SW 1271 (cell line): ENCODE measurements at places on chromosomes 7 and 10.

GRCh38 chr10:120926611-120927010 lies 75.4 kb downstream of the WDR11 start:
- DNase-seq: no peak

- DNase-seq: no peak
These were observed 114.2 kb downstream of the TAF3 start for GRCh38 chr10:7932301-7933036.

DNA sequence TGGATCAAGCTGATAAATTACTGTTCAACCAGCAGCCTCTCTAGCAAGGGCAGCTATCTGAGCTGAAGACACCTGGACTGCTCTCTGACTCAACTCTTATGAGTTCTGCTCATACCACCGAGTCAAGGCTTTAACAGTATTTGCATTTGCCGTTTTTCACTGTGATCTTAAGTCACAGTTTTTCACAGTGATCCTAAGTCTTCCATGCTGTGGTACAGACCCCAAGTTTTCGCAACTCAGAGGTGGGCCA lies 31.3 kb downstream of the PIP4K2A start:
- DNase-seq: no peak

GRCh38 chr7:89770161-89770560 lies 384.1 kb upstream of the STEAP1 start:
- no peak for DNase-seq

DNA sequence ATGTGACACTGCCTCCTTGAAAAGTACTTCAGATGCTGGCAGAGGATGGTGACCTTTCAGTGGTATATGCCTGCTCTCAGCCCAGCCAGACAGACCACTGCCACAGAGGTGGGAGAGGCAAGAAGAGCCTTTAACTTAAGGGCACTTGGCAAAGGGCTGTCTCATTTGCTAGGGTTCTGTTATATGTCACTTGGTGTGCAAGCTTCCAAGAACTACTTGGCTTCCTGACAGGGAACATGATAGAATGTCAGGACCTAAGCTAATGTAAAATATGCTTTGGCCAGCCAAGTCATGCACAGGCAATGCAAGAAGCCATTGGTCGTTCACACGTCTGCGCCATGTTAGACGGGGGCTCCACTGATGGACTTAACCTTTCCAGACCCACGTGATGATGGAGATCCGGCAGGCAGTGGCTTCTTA lies 54.7 kb downstream of the RBM20 start:
- no peak for DNase-seq

DNA sequence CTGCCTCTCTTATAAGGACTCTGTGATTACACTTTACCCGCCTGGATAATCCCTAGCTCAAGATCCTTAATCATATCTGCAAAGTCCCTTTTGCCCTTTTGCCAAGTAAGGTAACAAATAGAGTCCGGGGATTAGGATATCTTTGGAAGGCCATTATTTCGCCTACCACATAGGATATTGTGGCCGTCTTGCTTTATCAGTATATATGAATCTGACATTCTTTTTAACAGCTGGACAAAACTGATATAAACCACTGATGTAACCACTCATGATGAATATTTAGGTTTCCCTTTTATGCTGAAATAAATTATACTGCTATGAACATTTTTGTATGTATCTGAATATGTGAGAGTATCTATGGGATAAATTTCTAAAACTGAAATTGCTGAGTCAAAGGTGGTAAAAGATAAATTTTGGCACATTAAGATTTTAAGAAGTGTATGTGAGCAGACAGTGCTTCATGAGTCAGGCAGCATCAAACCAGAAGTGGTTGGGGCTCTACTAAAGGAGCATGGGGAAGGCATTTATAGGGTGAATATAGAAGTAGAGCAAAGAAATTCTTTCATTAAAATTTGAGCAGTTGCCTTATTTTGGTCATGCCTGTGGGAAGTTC lies 44.7 kb downstream of the AVL9 start:
- DNase-seq: no peak

DNA sequence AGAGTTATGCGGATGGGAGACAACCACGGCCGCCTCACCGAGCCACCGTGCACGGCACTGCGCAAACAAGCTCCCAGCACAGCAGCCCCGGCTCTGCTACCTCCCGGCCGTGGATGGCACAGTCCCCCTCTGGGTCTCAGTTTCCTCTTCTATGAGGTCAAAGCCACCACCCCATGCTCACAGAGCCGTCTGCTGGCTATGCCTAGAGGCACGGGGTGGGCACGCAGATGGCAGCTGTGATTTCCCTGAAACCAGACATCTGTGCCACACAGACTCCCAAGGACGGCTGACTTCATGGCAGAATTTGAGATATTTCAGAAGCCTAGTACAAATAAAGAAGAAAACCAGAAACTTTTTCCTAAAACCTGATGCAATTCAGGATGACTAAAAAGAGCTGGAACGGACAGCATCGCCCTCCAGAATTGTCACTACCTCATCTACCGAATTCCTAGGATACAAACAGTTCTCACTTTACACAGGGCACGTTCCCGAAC lies 73.2 kb downstream of the AMZ1 start:
- no peak for DNase-seq

DNA sequence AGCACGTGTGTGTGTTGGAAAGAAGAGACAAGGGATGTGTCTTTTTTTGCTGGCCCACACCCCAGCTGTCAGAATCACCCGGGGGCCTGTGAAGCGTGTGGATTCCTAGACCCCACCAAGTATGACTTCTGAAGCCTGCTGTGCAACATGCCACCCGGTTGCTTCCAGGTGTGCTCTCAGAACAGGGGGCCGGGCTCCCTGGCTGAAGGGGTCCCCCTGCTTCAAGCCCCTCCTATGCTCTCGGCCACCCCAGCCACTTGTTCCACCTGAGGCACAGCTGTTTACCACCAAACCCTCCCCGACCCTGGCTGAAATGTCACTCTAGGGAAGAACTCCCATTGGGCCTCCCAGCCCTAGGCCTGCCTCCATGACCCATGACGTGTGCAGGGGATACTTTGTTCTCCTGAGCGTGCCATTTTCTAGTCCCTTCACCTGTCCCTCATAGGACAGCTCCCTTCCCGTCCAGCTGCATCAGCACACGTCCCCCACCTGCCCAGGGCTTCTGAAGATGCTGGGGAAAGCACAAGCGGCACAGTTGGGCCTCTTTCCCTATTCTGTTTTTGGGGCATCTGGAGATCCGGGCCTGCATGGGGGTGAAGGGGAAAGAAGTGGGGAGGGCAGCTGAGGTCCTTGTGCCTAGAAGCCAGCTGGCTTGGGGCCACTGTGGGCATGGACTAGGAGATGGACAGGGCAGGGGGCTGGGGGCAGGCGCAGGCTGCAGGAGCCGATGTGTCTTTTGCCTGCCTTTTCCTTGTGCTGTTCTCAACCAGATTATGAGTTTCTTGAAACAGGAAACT lies 33.3 kb downstream of the CRHR2 start:
- no peak for DNase-seq

DNA sequence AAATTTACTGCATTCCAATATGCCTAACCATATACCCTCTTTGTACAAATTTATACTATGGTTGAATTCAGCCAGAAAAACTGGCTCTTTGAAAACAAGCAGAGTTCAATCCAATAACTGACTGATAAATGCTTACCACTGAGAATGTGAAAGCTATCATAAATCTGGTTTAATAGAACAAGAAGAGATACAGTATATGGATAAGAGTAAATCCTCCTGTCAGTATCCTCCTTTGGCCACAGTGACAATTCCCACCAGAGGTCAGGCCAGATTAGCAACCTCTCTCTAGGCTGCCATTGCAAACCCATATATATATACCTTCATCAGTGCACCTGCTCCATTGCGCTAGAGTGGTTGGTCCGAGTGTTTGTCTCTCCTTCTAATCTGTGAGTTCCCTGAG lies 647.2 kb downstream of the GRM8 start:
- no peak for DNase-seq

- no peak for DNase-seq
These were observed 13.9 kb downstream of the KLHDC10 start for GRCh38 chr7:130084037-130084875.

- no peak for DNase-seq
These were observed 28.1 kb downstream of the PTPRZ1 start for GRCh38 chr7:121901026-121901425.

DNA sequence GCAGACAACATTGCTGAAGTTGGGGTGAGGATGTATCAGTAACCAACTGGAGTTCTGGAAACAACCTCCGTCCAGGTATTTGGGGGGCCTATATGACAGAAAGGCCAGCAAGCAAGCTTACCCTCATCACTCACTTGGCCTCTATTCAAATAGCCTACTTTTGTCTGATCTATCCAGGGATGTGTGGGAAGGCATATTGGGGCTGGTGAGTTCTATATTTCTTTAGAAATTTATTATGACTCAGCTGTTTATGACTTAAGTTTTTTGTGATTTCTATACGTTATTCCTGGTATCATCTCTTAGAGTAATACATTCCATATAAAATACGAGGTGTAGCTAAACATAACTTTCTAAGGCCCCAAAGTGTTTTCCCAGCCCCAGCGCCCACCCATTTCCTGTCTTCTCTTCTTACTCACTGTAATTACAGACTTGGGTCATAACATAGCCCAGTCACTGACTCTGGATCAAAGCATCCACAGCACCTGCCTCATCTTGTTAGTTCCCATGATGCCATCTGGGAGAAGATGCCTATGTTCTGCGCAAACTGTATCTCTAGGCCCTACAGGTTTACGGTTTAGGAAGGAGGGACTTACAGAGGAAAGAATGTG lies 18.1 kb downstream of the GARS1 start:
- no peak for DNase-seq

- no peak for DNase-seq
These were observed 63.2 kb downstream of the VCL start for GRCh38 chr10:74061104-74061503.

DNA sequence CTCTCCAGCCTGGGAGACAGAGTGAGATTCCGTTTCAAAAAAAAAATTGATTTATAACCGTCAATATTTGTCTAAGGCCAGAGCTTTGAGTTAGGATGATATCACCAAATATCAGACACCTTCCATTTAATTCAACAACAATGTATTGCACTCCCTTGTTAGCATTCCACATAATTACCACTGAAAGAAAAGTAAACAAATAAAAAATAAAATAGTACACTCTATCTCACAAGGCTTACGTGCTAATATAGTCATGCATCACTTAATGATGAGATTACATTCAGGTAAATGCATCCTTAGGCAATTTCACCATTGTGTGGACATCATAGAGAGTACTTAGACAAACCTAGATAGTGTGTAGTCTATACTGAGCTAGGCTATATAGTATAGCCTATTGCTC lies 127.6 kb upstream of the RHOBTB1 start:
- DNase-seq: no peak

- DNase-seq: no peak
These were observed 64.4 kb downstream of the GRM3 start for GRCh38 chr7:86708031-86708680.

- DNase-seq: no peak
These were observed 42.4 kb upstream of the PHYHIPL start for GRCh38 chr10:59133841-59134593.

GRCh38 chr10:92180399-92180798 lies 110.5 kb downstream of the CPEB3 start:
- no peak for DNase-seq

GRCh38 chr10:132618158-132618919 lies 80.8 kb downstream of the INPP5A start:
- DNase-seq: no peak

GRCh38 chr7:19268737-19269136 lies 123.5 kb upstream of the FERD3L start:
- no peak for DNase-seq

- DNase-seq: no peak
These were observed 420.7 kb upstream of the LRRTM3 start for GRCh38 chr10:66505003-66505657.
